NCI-H460 (cell line): ENCODE measurements at places on chromosomes 3 and 15. TPM values are rescaled to one million over a fixed set of nuclear protein-coding genes. Genes with fewer than 3 reads are reported as not detected.

C3orf70 gene
- total RNA-seq = not detected in 2 replicates

DUOX1 gene
- not detected in 2 replicates for total RNA-seq

- DNase-seq = no peak
These were observed 48.5 kb downstream of the MED12L start for GRCh38 chr3:151133917-151134450.

- no peak for DNase-seq
These were observed 17.8 kb downstream of the ACKR2 start for GRCh38 chr3:42827023-42827422.

DNA sequence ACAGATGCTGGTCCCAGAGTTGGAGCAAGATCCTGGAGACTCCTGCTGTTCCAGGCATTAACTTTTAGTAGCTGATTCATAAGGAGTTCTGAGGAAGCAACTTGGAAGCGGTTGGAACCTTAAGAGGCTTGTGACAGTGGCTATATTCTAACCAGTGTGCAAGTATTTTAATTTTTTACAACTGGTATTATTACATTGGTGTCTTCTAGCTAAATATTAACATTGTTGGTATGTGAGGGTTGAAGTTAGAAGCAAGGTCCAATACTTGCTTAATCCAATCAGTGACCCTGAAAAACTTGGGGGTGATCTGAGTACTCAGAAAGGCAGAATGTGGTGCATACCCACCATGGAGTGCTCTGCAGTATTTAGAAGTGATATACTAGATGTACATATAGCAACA is 1.5 kb upstream of the OR4F15 start:
- DNase-seq = no peak
